ENCODE measurements at places on chromosomes 2 and 18. TPM values are rescaled to one million over a fixed set of nuclear protein-coding genes. Genes with fewer than 3 reads are reported as not detected.

The GAL3ST2 gene
- total RNA-seq, result not detected

The PEX13 gene
- 26.0 TPM for total RNA-seq

The ANKRD62 gene
- not detected for total RNA-seq

The POTEI gene
- not detected for total RNA-seq

All from smooth muscle cell of trachea (primary cell).